ENCODE measurements at places on chromosomes 16 and 17. TPM values are rescaled to one million over a fixed set of nuclear protein-coding genes. Genes with fewer than 3 reads are reported as not detected.

SRRM2 gene
- total RNA-seq = 300 TPM

GPRC5C gene
- not detected for total RNA-seq

ITGB4 gene
- total RNA-seq = 0.60 TPM

- no peak for DNase-seq
These were observed 104.6 kb downstream of the METRNL start for GRCh38 chr17:83183951-83184506.

DNA sequence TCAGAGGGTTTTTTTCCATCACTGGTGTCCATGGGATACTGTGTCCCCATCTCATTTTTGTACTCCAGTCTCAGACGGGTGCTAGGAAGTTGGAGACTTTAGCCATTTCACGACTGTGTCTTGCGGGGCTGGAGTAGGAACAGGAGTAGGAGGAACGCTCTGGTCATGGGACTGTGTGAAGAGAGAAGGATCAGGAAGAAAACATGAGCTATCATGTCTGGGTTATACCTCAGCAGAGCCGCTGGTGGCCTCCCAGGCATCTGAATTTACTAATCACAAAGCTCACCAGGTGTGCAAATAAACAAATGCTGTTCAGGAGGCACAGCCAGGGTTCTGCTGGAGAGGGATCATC is 225.4 kb downstream of the SEC14L1 start:
- DNase-seq = no peak
